ENCODE measurements at places on chromosomes 5 and 9.

DNA sequence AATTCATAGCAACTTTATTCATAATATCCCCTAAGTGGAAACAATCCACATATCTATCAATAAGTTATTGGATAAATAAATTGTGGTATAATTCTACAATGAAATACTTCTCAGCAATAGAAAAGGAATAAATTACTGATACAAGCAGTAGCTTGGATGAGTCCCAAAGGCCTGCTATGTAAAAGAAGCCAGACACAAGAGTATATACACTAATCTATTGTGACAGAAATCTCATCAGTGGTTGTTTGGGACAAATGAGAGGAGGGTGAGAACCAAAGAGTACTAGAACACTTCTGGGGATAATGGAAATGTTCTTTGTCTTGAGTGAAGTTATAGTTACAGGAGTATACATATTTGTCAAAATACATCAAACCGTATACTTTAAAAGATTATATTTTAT, 119.3 kb downstream of the SNCAIP start:
- no peak for DNase-seq

- no peak for DNase-seq
These were observed 562 bp upstream of the CCDC187 start for GRCh38 chr9:136304456-136304855.

DNA sequence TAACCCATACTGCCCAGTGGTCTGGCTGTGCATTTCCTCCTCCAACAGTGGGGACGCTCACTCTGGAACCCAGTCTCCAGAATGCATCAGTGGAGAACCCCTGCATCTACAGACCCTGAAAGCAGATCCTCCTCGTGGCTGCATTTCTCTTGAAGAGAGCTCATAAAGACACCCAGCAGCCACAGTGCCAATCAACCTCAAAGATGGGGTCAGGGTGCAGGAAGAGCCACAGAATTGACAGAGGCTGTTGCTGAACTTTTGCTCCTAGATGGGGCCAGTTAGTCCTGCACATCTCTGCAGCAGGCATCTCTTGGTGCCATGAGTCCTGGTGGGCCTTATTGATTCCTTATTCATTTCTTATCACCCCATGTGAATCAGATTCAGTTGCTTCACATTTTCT, 39.6 kb downstream of the ADRB2 start:
- no peak for DNase-seq

DNA sequence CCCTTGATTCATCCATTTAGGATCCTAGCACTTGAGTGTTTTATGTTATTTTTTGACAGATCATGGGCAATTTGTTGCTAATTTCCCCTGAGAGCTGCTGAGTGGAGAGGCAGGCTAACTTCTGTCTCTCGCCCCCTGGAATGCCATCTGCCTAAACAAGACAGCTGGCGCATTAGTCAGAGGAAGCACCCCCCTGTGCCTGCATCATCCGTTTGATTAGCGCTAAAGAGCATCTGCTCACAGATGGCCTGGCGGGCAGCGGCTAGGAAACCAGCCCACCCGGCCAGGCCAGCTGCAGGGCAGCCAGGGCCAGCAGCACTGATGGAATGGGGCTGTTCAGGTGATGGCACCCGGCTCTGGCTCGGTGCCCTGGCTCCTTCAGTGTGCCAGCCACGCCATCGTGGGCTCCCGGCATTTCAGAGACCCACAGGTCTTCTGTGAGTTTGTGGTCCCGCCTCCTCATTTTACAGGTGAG, 22.9 kb upstream of the ASS1 start:
- DNase-seq, result no peak

DNA sequence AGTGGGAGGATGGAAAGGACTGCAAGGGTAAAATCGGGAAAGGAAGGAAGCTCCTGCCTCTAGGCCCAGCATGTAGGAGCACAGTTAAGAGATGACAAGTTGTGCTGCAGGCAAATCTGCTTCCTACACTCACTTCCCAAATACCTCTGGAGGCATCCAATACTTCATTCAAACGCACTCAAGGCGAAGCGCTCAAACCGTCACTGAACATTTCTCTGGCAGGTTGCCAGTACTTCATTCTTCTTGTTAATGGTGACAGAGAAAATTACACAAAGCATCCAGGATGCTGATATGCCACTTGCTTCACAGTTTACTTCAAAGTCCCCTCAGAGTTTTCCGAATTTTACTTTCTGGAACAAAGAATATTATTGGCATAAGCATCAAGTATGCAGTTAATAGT, 59.8 kb downstream of the NREP start:
- peak; percentile 36 for DNase-seq

DNA sequence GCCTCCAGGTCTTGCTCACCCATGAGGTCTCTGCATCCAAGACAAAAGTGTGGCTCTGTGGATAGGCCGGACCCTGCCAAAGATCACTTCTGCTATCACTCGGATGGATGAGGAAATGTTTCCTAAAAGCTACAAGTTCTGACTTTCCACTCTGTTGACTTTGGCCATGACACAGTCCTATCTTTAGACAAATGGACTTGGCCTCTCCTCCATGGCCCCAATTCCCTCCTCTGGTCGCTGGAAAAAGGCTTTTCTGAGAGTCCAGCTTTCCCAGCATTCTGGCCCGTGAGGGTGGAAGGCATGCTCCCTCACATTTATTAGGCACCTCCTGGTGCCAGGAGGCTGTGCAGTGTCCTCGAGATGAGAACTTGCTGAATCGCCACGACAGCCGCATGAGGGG, 83.1 kb downstream of the COL27A1 start:
- no peak for DNase-seq

DNA sequence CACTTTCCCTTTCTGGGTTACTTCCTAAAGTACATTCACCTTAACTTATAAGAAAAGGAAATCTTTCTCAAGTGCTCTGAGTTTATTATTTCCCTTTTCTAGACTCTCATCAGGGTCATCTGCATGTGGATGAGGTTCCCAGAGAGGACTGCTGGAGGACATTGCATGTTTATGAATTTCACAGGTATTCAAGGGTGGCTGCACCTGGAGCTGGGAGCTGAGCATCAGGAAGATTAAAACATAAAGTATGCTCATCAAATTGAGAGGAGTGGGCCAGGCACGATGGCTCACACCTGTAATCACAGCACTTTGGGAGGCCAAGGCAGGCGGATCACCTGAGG, 34.7 kb upstream of the PLIN2 start:
- no peak for DNase-seq

DNA sequence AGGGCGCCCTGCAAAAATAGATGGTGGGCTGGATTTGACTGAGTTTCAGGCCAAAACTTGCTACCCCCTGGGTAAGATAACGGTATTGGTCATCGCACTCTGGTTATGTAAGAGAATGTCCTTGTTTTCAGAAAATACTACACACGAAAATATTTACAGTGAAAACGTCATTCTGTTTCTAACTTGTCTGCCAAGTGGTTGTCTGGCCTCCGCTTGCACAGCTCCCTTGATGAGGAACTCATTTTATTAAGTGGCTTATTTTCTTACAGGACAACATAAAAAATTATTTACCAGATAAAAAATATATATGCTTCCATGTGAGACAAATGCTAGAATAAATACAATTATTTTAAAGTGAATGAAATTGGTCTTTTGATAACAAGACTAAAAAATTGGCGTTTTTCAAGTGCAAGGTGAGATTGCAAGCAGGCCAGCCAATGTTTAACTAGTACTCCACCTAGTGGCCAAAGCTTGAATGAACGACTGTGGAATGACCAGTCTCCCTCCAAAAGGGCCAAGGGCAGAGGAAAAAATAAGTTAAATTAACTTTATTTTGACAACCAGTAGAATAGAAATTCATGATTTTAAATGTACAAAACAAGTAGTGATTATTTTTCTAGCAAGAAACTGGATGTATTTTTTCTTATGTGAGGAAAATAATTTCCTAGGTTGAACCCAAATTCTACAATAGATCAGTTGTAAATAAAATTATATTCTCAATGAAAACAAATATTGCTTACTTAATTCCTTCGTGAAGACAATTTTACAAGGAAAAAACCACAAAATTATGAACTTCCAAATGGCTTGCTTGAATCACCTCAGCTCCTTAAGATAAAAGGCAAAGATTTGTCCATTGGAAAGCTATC, 93.2 kb downstream of the ZFAND5 start:
- DNase-seq, result peak; percentile 59

GRCh38 chr9:131578731-131579504, 33.6 kb downstream of the PRRT1B start:
- peak; percentile 72 for DNase-seq

DNA sequence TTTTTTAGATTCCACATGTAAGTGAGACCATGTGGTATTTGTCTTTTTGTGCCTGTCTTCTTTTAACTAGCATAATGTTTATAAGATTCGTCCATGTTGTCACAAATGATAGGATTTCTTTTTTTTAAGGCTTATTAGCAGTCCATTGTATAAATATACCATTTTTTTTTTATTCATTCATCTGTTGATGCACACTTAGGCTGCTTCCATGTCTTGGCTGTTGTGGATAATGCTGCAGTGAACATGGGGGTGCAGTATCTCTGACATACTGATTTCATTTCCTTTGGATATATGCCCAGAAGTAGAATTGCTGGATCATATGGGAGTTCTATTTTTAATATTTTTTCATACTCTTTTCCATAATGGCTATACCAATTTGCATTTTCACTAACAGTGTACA, 48.7 kb downstream of the KIAA1958 start:
- DNase-seq, result no peak

DNA sequence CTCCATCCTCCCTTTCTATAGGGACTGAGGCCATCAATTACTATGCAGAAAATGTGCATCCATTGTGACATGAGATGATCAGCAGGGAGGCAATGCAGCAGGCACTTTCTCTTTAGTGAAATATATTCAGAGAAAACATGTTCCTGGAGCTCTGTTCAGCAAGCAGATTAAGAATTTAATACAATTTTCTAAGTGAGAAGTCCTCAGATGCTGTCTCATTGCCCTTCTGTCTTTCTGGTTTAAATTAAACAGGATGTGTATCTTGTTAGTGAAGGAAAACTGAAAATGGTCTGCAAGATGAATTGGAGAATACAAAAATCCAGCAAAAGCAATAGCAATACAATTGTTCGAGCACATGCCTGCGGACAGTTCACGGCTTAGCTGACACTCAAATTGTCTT, 445.8 kb upstream of the RIOK2 start:
- DNase-seq, result no peak

DNA sequence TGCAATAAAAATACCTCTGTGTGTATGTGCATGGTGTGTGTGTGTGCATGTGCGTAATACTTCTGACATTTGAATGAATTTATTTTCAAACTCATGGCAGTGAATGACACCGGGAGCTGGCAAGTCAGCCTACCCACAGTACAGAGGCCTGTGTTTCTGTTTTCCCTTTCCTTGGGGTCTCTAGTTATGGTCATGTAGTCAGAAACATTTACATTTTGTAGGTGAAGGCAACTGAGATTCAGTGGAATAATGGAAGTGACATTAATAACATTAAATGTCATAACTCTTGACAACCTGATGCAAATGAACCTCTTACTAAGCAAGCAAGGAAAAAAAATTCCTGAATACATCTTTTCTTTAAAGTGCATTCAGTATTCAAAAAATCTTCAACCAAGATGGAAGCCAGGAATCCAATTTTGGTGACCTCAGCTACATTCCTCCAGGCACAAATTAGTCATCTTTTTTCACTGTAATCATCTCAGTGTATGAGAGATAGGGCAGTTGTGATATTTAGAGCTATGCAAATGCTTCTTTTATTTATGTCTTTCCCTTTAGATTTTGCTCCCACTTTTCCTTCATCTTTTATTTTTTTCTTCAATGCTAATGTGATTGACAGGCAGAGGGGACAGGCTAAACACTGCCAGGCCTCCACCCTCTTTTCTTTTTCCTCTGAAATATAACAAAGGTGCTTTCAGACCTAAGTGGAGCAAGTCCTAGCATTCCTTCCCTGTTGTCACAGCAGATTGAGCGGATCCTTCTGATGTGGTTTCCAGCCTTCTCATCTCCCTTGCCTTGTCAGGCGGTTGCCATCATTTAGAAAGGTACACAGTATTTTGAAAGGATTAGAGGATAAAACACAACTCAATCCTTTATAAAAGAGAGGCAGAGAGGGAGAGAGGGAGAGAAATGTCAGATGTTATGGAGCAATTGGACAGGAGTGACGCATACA, 569.8 kb upstream of the ADAMTS16 start:
- no peak for DNase-seq

- DNase-seq, result no peak
These were observed 147.6 kb downstream of the NR2F1-AS1 start for GRCh38 chr5:93433422-93433821.

- DNase-seq, result no peak
These were observed 54.1 kb downstream of the DAPK1 start for GRCh38 chr9:87551772-87552217.

DNA sequence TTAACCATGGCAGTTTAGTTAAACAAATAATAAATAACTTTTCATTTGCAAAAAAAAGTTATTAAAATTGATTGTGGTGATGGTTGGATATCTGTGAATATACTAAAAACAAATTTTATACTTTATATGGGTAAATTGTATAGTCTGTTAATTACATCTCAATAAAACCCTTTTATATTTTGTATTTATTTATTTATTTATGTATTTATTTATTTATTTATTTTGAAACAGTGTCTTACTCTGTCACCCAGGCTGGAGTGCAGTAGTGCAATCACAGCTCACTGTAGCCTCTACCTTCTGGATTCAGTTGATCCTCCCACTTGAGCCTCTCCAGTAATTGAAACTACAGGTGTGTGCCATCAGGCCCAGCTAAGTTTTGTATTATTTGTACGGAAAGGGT, 52.4 kb downstream of the OTP start:
- DNase-seq, result no peak

- DNase-seq, result no peak
These were observed 532.7 kb upstream of the GRAMD2B start for GRCh38 chr5:125890511-125890931.

DNA sequence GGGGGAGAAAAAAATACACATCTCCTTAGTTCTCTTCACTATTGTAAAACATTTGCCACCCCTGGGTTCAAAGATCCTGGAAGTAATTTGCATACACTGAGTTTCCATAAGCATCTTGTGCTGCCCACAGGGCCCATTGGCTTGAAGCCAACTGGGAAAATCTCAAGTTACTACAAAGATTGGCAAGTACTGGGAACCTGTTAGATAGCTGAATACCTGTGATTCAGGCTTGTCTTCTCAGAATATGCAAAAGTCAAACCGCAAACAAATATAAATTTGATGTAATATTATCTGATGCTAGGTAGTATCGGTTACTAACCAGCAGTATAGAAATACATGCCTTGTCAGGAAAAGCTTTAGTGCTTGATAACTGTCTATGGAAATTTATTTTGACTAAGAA, 156.9 kb upstream of the FST start:
- DNase-seq, result no peak

- DNase-seq, result no peak
These were observed 118.4 kb downstream of the PAPPA start for GRCh38 chr9:116271991-116272390.

DNA sequence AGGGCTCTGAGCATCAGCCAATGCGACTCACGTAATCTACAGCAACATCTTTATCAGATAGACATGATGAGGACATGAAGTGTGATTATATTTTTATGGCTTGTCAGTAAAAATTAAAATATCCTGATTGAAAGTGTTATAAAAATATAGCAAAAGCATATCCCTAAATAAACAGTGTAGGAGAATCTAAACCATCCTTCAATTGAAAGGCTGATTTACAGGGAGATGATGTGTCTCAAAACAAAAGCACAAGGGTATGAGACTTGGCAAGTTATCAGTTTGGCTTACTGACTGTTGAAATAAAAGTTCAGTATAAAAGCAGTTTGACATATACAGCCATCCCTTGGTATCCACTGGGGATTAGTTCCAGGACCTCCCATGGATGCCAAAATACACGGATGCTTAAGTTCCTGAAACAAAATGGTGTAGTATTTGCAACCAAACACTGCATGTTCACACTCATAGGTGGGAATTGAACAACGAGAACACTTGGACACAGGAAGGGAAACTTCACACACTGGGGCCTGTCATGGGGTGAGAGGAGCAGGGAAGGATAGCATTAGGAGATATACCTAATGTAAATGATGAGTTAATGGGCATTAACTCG, 149.9 kb upstream of the MAP1B start:
- DNase-seq, result no peak
